ENCODE measurements at places on chromosomes 2 and 18.

DNA sequence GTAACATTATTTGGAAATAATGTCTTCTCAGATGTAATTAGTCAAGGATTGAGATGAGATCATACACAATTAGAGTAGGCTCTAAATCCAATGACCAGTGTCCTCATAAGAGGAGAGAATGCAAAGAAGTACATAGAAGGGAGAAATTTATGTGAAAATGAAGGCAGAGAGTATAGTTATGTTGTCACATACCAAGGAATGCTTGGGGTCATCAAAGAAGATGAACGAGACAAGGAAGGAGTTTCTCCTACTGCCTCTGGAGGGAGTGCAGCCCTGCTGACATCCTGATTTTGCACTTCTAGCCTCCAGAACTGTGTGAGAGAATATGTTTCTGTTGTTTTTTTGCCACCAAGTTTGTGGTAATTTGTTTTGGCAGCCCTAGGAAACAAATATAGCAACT is 100.1 kb downstream of the GALNT13 start:
- DNase-seq: no peak

- DNase-seq: no peak
Observed at GRCh38 chr2:241935774-241936173, 66.2 kb downstream of the RTP5 start.

DNA sequence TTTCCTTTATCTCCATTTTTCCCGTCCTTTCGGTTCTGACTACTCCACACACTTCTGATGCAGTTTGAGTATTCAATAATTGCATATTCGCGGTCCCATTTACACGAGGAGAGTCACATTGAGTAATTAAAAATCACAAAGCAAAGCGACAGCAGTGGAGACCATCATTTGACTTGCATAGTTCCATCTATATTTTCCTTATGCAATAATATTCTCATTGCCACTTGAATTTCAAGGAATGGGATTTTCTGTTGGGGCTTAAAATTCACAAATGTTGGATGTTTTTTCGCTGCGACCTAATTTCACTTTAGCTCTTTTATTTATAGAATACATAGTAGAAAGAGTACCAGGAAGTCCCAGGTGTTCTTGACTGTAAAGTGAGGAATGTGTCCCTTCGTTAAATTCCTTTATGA is 186.8 kb downstream of the ZEB2 start:
- DNase-seq: no peak

DNA sequence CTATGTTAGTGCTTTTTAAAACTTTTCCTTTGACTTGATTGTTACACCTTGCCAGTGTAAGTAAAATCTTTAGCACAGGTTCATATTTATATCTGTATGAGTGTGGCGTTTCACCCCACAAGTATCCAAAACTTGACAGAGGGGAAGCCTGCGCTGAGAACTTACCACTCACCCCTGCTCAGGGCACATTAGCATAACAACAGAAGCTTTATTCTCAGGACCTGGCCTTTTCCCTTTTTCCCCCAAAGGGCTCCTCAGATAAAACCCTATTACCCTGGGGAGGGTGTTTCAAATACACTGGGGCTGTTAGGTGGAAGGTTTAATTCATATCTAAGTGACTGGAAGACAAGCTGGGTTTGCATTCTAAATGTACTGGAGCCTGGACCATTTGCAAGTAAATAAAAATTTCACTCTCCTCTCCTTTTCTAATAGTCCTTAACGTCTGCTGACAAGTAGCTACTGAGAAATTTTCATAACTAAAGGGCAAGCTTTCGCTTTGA is 276.6 kb downstream of the RNF152 start:
- no peak for DNase-seq

DNA sequence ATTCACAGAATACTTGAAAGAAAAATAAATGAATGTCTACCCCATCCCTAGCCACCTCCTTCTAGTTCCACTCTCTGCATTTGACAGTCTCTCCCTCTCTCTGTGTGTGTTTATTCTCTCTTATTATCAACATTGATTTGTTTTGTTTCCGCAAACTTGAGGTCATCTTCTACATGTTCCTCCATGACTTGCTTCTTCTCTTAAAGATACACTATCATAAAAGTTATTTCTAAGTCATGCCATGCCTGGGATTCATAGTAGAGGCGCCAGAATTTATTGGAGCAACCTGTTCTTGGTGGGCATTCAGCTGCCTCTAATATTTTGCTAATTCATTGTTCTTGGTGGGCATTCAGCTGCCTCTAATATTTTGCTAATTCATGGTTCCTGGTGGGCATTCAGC is 58.9 kb upstream of the SMAD7 start:
- no peak for DNase-seq

DNA sequence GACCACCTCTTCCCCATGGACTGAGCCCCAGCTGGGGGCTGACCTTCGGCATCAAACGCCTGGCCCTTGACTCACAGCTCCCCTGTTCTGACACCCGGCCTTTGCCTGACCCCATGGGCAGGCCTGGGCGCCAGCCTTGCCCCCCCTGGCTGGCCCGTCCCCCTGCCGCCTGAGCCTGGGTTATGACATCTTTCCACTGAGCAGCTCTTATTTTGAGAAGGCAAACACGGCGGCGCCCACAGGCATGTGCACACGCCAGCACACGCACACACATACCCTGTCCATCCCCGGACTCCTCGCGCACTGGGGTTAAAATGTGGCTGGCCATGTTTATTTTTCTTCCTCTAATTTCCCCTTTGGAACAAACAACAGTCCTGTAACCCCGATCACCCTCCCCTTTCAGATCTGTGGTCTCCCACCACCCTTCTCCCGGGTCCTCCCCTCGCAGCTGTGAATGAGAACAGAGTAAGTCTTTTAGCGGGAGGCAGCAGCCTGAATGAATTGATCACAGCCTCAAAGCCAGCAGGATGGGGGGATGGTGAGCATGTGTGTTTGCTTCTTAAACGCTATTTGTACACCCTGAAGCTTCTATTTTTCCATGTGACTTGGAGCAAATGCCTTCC is 11.8 kb upstream of the ATOH8 start:
- DNase-seq: peak; percentile 89

GRCh38 chr2:117949806-117950205 is 64.1 kb downstream of the CCDC93 start:
- no peak for DNase-seq

GRCh38 chr18:2212598-2213205 is 358.6 kb downstream of the METTL4 start:
- no peak for DNase-seq

GRCh38 chr2:136060416-136060815 is 57.5 kb downstream of the CXCR4 start:
- DNase-seq: no peak

- DNase-seq: no peak
Observed at GRCh38 chr2:197297772-197298318, 12.7 kb downstream of the ANKRD44 start.

- no peak for DNase-seq
Observed at GRCh38 chr2:191171708-191172355, 21.0 kb upstream of the STAT4 start.

DNA sequence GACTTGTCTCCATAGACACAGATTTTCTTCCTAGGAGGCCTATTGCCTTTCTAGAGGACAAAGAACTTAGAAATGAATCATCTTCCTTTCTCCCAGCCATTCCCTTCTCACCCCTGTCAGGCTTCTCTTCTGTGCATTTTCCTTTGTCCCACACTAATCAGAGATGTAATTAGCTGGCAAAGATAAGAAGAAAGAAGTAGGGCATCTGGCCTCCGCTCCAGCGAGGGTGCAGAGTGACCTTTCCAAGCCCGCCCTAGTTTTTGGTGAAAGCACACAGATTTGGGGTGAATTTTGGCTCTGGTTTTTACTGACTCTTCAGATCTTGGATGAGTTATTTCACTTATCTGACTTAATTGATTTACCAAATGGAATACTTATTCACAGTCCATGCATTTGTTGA is 626.5 kb downstream of the ZEB2 start:
- no peak for DNase-seq

- DNase-seq: no peak
Observed at GRCh38 chr2:107062173-107062572, 176.2 kb upstream of the ST6GAL2 start.

GRCh38 chr18:54776282-54776977 is 51.8 kb upstream of the RAB27B start:
- DNase-seq: no peak

DNA sequence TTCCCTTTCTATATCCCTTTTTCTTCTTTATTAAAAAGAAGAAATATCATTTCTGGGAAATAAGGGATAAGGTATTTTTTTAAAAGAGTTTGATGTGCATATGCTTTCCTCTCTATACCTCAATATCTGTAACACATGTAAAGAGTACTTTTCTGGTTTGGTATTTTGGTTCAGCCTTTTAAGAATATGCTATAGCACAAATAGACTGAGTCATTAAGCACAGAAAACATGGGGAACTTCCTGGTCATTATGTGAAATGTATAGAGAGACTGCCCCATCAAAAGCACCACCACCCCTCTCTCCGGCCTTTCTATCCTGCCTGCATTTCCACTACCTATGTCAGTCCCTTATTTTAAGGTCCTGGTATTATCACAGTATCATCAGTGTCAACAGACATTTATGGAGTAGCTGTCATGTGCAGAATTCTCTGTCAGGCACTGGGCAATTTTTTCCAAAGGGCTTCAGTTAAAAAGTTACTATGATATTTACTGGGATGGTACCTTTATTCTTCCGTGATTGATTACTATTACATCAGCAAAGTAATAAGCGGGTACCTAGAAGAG is 88.4 kb downstream of the ALPK2 start:
- DNase-seq: no peak

GRCh38 chr2:24793761-24794435 is 673 bp downstream of the CENPO start:
- no peak for DNase-seq

- DNase-seq: no peak
Observed at GRCh38 chr2:17877811-17878280, 621 bp upstream of the KCNS3 start.

DNA sequence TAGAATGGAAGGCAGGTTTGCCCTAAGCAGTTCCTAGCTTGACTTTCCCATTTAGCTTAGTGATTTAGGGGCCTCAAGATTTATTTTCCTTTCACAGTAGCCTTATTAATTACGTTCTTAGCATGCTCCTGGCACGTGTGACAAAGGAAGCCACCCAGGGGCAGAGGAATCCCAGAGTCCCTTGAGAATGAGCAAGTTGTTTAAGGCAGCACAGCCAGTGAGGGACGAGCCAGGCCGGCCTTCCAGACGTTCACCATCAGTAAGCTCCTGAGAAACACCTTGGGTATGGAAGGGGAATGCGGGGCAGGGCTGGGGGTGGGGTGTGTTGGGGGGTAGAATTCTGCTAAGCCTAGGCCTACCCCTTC is 76.3 kb downstream of the SOWAHC start:
- no peak for DNase-seq

DNA sequence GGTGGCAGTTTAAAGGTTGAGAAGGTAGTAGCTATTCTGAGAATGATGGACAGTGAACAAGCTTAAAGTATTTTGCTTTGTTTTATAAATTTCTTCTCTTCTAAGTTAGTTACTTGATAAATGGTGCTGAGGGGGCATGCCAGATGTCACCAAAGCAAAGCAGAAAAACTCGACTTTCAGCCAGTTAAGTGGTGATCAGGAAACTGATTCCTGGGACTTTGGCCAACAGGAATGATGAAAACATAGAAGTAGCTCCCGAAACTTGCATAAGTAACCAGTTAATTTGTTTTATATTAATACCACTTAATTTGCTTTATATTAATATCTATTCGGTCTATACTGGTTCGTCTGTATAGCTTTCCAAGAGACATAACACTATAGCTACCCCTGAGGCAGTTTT is 82.6 kb downstream of the FANCL start:
- no peak for DNase-seq

DNA sequence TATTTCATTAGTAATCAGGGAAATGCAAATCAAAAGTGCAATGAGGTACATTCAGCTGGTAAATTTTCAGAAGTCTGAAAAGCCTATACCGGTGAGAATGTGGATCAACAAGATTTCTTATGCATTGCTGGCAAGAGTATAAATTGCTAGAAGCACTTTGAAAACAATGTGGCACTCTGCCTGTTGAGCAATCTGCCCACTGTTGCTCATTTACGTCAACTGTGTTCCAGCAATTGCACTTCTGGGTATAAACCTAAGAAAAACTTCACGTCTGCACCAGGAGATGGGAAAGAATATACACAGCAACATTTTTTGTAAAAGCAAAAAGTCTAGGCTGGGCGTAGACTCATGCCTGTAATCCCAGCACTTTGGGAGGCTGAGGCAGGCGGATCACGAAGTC is 40.8 kb downstream of the MTERF4 start:
- no peak for DNase-seq

DNA sequence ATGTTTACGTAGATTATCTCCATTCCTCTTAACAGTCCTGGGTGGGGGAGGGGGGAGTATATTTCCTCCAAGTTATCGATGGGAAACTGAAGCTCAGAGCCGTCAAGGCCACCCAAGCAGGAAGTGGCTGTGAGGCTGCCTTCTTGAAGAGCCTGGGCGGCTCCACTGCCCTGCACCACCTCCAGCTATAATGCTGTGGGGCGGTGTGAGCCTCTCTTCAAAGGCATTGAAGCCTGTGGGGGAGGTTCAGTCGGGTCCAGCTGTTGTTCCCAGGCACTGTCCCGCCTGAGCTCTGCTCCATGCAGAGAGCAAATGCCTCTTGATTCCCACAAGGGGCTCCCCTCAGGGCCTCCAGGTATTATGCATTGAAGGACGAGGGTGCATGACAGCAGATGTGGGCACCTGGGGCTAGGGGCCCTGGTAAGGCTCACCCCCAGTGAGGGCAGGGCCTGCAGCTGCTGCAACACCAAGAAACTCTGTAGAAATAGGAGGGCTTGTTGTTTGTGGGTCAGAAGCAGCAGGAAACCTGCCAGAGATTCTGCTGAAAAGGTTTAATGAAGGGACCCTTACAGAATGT is 29.5 kb upstream of the LAPTM4A start:
- peak; percentile 51 for DNase-seq

- peak; percentile 58 for DNase-seq
Observed at GRCh38 chr2:160970052-160970965, 189.9 kb upstream of the TANK start.

DNA sequence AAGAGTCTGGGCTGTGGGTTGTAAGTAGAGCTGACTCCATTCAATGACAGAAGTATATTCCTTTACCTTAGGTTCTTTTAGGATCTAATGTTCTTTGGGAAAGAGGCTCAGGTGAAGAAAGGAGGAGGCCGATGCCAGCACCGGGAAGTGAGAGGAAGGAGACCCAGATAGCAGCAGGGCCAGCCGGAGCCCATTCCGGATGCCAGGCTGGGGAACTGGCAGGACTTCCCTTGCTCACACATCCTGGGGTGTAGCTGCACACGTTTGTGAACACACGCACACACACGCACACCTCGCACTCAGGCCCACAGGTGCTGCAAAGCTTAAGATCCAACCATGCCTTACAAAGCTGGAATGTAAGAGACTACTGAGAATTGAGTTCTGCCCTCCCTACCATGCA is 95.8 kb upstream of the SMAD2 start:
- peak; percentile 4 for DNase-seq

GRCh38 chr2:239269173-239269885 is 131.5 kb downstream of the HDAC4 start:
- DNase-seq: peak; percentile 6

DNA sequence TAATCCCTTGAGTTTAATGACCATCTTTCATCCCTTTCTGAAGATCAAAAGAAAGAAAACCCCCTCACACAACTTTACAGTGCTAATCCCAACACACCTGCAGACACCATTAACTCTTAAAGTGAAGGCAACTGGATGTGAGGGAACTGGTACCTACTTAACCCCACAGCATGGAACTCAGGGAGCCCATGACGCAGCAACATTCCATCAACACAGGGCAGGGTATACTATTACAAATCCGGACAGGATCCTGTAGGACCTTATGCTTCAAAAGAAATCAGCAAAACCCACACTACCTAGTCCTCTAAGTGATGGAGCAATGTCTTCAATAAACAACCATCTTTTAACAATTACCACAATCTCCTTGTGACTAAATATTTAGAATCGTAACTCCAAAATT is 78.6 kb downstream of the FARSB start:
- no peak for DNase-seq

Measured in right hindlimb (tissue), 1 donor.